ENCODE measurements at places on chromosomes 12 and 14.

DNA sequence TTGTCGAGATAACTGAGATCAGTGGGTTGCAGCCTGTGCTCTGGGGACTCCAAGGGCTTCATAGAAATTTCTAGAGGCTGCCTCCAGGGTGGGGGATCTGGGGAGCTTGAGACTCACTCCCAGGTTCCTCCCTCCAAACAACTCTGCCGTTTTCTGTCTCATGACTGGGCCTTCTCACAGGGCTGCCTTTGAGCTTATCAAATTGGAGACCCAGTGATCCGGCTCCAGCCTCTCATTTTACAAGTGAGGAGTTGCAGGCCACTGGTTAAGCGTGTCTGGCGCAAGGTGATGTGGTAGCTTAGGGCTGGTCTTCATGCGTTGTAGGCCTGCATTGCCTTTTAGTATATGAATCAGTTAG is 85.8 kb downstream of the SLC25A47 start:
- no peak for DNase-seq

DNA sequence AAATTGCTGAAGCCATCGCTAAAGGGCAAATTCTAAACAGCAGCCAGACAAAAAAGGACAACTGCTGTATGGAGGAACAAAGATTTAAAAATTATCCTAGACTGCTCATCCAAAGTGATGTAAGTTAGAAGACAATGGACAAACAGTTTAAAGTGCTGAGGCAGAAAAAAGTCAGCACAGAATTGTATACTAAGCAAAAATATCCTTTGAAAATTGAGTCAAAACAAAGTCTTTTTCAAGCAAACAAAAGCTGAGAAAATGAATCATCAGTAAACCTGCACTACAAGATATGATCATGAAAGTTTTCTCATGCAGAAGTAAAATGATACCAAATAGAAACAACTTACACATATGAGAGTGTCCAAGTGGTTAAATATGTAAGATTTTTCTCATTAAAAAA is 43.6 kb downstream of the EML5 start:
- no peak for DNase-seq

- no peak for DNase-seq
These were observed 445 bp downstream of the CERS5 start for GRCh38 chr12:50166799-50167048.

GRCh38 chr12:31687101-31687527 is 27.6 kb downstream of the ETFBKMT start:
- no peak for DNase-seq

DNA sequence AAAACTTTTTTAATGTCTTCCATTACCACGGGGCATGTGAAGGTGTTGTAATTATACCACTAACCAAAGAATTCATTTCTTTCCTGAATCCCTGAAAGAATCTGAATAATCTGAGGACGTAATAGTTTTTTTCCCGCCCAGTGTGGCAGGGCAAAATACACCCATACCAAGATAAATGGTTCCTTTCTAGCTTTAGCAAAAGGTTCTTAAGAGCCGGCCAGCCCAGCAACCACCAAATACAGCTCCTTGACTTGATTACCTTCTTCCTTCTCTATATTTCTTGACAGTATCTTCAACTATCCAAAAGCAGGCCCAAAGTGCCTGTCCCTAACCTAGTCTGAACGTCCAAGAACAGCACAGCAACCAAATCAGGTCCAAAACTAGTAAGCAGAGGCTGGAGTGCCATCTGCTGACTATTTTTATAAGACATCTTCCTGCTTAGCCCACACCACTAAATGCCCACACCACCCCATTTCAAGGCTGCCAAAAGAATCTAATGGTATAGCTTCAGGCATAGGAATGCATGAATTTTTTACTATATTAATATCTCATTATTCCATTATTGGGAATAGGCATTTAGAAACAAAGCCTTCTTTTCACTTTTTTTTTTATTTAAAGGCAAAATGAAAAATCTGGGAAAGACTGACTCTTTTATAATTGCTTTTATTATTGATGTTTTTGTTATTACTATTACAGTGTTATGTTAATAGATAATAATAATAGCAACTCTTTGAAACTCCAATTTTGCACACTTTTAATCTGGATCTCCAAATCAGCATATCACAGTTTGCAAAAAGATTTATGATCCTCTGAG is 524.4 kb downstream of the MED13L start:
- DNase-seq = peak; percentile 17

All from HuH-7 (cell line).